Astrocyte (in vitro differentiated cells and primary cell): ENCODE measurements at places on chromosomes 11 and 22. TPM values are rescaled to one million over a fixed set of nuclear protein-coding genes. Genes with fewer than 3 reads are reported as not detected.

GRCh38 chr11:41779401-41779960 lies 320.0 kb upstream of the LRRC4C start:
- no peak for DNase-seq

The NOX4 gene
- 36.5 and 49.2 TPM in 2 replicates for total RNA-seq

The BTBD18 gene
- not detected in 2 replicates for total RNA-seq

The CRYBB2 gene
- total RNA-seq = not detected in 2 replicates

DNA sequence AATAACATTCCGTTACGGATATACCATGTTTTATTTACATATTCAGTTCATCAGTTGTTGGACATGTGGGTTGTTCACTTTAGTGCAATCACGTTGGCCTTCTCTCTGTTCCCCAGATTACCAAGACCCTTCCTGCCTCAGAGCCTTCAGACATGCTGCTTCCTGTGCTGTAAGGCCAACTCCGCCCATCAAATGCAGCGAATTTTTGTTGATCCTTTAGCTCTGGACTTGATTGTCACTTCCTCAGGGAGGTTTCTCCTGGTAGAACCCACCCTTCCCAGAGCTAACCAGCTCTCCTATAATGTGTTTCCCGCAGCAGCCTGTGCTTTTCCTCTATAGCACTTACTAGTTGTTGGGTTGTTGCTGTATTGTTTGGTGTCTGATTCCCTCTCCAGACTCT lies 39.4 kb downstream of the SWAP70 start:
- no peak for DNase-seq

DNA sequence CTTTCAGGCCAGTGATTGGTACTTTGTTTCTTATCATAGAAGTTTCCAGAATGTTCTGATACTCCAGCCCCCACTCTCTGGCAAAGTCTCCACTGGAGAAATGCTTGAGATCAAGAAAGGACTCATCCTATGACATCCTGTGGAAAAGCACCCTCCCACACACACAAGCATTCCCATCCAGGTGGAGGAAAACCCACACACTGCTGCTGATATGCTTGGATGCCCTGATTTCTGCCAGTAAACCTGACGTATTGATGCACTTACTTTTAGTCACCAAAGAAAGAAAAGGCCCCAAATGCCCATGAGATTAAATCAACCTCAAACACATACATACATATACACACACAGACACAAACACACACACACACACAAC lies 9.2 kb upstream of the SLC5A12 start:
- DNase-seq = no peak

DNA sequence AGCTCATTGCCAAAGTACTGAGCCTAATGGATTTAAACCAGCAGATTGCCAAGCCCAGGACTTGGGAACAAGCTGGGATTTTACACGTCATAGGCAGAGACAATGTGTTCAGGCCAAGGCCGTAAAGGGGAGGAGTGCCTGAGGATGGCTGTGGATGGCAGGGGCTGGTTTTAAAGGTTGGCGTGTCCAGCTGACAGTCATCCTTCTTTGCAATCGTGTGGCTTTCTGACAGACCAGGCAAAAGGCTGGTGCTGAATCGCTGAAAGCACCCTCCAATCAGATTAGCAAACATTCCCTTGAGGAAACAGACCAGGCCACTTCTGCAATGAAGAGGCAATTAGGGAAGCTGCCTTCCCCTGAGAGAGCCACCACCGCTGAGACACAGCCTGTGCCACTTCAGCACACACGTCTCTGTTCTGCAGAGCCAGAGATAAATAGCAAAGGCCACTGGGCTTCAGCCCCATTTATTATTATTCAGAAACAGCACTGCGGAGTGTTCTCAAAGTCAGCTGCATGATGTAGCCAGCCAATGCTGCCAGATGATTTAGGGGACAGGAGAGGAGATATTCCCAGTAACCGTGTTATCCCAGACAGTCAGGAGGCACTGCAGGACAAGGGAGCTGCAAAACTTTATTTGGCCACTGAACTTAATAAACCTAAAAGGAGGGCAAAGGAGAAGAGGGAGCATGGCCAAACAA lies 54.2 kb upstream of the CSNK2A3 start:
- no peak for DNase-seq

DNA sequence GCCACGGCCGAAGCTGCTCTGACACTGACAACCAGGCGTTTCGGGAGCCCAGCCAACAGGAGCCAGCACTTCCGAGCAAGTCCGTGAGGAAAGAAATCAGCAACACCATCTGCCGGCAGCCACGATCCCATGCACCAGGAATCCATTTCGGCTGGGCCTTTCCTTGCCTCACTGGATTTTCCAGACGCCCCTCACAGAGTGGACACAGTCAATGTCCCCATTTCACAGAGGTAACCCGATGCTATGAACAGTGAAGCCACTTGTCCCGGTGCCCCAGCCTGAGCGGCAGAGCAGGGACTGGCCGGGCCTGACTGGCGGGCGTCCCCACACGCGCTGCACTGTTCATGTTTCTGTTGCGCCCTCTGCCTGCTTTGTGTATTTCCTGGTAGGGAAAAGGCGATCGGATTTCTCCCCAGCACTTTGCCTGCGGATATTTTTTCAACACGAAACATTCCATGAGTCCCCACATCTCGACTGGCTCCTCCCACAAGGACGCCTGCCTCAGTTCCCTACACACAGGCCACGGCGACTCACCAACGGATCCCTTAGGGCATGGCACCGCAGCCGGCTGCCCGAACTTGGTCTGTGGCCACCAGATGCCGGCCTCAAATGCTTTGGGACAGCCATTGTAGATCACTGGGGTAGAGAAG lies 55.3 kb downstream of the TRMU start:
- DNase-seq = peak; percentile 22

The CD3D gene
- 0.61 TPM in 1 of 2 replicates, not detected in the other for total RNA-seq

DNA sequence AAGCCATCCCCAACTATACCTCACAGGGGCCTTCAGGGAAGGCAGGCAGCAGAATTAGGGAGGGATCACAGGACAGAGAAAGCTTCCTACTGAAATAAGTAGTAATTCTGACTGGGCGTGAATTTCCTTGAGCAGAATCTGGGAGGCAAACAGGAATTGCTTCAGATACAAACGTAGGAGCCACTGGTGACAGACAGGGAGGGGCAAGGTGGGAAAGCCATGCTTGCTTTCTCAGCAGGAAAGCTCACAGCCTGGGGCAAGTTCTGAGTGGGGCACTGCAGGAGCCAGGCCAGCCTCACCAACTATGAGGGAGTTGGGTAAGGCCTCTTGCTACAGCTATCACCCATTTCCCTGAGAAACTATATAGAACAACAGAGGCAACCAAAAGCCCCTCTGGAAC lies 43.6 kb downstream of the ARHGAP32 start:
- no peak for DNase-seq

The FERMT3 gene
- 1.3 and 1.6 TPM in 2 replicates for total RNA-seq

DNA sequence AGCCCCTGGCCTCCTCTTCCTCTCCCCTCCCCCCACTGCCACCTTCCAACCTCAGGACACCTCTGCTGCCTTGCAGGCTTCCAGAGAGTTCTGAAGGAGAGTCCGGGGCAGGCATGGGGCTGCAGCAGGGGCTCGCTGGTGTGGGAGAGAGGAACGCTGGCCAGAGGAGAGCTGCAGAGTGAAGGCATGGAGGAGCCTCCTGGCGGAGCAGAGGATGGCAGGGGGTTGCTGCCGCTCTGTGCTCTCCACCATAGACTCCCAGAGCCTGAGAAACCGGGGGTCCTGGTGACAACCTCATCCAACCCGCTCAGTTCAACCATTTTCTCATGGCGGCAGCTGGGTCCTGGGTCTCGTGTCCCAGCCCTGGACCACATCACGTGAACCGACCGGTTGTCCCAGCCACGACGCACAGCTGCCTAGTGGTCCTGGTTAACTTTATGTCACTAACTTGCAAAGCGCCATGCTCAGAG lies 17.5 kb downstream of the MRGPRG start:
- DNase-seq = no peak

- DNase-seq = no peak
Observed at GRCh38 chr11:1040428-1041148, 4.1 kb upstream of the MUC6 start.

The CARD16 gene
- 1.6 and 2.0 TPM in 2 replicates for total RNA-seq
